Osteoblast (primary cell): ENCODE measurements at places on chromosomes 5 and 9. TPM values are rescaled to one million over a fixed set of nuclear protein-coding genes. Genes with fewer than 3 reads are reported as not detected.

The TLX3 gene
- not detected in 2 replicates for total RNA-seq

The IER5L gene
- 86.1 and 104 TPM in 2 replicates for total RNA-seq

The AJM1 gene
- total RNA-seq = 0.88 and 1.1 TPM in 2 replicates

The AK8 gene
- 0.59 and 1.1 TPM in 2 replicates for total RNA-seq

The PAIP2 gene
- total RNA-seq = 42.4 and 47.8 TPM in 2 replicates

The WDR38 gene
- total RNA-seq = not detected in 2 replicates

The DND1 gene
- 0.59 TPM in 1 of 2 replicates, not detected in the other for total RNA-seq

The RNF183 gene
- not detected in 2 replicates for total RNA-seq

The RNF44 gene
- total RNA-seq = 5.4 and 6.2 TPM in 2 replicates

GRCh38 chr9:127067603-127068220 lies 54.7 kb downstream of the ANGPTL2 start:
- peaks cover 9% of the 10 kb centered on the region for H3K4me1 ChIP-seq
- no peaks in the 10 kb centered on the region for H3K27me3 ChIP-seq
- no peak for DNase-seq
- no peak overlapping the region for H3K27ac ChIP-seq
- no peaks in the 10 kb centered on the region for H3K36me3 ChIP-seq

GRCh38 chr5:92402956-92403702 lies 1020.0 kb upstream of the ARRDC3 start:
- H3K4me1 ChIP-seq = no peaks in the 10 kb centered on the region
- no peak for DNase-seq
- H3K4me3 ChIP-seq = no peak overlapping the region

DNA sequence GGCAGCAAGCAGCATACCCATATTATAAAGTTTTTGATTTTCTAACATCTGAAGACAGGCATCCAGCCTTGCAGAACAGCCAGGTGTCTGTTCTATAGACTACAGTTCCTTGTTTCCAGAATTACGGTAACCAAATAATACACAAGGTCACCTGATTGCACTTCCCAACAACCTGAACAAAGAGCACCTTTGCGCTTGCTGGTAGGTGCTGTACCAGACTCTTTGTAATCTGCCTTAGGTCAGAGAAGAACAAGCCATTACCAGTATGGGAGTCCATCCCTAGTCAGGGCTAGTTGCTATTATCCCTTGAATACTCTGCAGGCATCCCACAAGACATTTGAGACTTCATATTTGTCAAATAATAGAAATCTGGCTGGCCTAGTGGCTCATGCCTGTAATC lies 256.2 kb downstream of the ARRDC3 start:
- H3K27ac ChIP-seq = peak overlapping the region; percentile 3
- H3K4me1 ChIP-seq = peaks cover 28% of the 10 kb centered on the region
- no peaks in the 10 kb centered on the region for H3K27me3 ChIP-seq
- H3K36me3 ChIP-seq = no peaks in the 10 kb centered on the region
- peak; percentile 51 for DNase-seq

DNA sequence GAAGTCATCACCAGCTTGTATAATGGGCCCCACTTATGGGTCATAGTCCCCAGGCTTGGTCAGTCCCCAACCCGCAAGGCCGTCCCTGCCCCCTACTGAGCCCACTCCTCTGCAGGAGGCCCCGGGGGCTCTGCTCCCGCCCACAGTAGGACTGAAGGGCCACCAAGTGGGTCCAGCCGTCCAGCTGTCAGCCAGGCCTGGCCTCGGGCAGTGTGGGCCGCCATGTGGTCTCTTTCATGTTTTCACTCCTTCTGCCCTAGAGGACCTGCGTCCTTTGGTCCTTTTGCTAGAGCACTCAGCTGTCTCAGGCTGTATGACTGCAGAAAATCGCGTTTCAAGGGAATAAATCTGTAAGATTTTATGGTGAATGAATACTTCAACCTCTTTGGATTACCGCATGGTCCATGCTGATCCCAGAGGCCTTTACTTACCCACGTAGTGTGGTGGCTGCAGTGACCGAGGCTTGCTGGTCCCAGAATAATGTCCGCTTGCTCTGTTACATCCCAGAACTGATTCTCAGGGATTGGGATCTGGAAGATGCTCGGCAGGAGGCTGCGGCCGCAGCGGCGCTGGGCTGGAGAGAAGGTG lies 105.7 kb upstream of the FAM120A start:
- H3K27ac ChIP-seq = no peak overlapping the region
- no peaks in the 10 kb centered on the region for H3K36me3 ChIP-seq
- DNase-seq = no peak
- no peaks in the 10 kb centered on the region for H3K4me1 ChIP-seq
- peaks cover 27% of the 10 kb centered on the region for H3K27me3 ChIP-seq
- peak overlapping the region; percentile 55 for H3K4me3 ChIP-seq

GRCh38 chr5:38766151-38766550 lies 79.7 kb upstream of the OSMR start:
- H3K36me3 ChIP-seq = no peaks in the 10 kb centered on the region
- H3K27ac ChIP-seq = no peak overlapping the region
- peaks cover under 1% of the 10 kb centered on the region for H3K27me3 ChIP-seq

DNA sequence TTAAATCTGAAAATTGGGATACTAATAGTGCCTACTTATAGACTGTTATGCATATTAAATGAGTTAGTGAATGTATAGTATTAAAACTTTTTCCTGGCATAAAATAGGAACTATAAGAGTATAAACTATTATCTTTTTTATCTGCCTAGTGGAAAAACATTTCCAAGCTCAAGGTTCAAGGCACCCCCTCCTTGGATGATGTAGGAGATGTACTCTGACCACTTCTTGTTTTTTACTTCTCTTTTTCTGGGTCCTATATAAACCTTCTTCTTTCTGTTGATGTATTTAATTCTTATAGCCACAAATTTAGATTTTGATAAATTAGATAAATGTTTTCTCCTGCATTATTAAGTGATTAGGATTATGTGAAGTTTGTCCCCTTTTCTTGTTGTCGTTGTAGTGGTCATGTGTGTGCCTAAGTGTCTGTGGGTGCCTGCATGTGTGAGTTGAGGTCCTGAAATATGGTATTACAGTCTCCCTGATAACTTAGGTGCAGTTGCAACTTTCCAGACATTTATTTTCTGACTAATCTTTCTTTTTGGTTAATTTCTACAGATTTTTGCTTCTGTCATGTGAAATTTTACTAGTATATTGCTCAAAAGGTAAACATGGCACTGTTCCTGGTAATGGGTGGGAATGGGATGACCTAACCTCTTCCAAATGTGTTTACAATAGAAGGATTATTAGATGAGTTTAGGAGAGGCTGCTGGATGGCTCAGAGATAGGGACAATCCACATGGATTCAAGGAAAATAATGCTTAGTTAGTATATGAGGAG lies 160.8 kb upstream of the CDKN2B start:
- peaks cover 33% of the 10 kb centered on the region for H3K4me1 ChIP-seq
- no peaks in the 10 kb centered on the region for H3K36me3 ChIP-seq
- H3K27ac ChIP-seq = peak overlapping the region; percentile 69
- no peak overlapping the region for H3K4me3 ChIP-seq

DNA sequence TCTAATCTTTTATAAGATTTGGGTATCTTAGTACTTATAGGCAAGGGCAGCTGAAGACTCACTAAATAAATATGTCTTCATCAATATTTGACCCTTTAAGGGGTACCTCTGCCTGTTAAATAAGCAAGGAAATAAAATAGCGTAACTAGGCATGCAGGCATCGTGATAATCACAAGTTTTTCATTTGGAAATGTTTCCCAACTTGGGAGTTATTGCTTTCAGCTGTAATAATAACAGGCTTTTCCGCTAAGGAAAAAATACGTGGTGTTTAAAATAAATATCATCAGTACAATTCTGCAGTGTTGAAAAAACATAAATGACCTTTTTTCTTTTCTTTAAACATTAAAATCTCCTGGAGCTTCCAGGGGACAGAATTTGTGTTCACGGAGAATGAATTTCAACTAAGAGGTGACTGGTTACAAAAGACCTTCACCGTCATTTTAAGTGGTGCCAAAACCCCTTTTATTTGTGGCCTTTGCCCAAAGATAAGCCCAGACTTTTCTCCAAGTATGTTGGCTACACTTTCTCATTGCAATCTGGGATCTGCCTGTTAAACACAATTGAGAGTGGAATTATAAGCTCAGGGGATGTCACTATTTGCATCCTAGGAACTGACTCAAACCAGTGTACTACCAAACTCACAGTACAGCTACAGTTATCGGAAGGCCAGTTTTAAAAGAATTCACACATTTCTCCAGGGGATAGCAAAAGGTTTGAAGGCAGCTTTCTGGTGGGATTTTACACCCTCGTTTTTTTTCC lies 218.6 kb downstream of the FBXL7 start:
- no peak for DNase-seq
- no peak overlapping the region for H3K4me3 ChIP-seq
- no peaks in the 10 kb centered on the region for H3K36me3 ChIP-seq
- H3K4me1 ChIP-seq = peaks cover 6% of the 10 kb centered on the region
- H3K27me3 ChIP-seq = no peaks in the 10 kb centered on the region

DNA sequence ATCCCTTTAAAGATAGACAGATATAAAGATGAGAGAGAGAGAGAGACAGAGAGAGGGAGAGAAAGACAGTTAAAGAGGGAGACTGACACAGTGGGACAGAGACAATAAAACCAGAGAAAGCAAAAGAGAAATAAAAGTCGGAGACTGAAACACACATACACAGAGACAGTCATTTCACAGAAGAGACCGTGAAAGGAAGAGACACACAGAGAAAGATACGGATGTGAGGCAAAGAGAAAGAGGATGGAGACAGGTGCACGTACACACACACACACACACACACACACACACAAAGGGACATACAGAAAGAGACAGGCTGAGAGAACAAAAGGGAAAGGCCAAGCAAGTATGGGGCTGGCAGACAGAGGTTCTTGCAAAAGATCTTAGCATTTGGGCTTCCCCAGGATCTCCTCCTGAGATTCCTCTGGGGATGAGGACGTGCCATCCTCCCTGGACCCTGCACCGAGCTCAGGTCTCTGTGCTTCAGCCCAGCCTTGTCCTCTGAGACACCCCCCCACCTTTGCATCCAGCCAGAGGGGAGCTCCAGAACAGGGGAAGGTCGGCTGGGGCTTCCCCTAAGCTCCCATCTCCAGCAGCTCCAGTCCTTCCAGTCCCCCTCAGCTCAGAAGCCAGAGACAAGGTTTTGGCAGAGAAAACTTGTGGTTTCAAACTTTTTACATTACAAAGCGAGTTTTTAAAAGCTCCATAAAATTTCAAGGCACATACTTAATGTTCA lies 318.4 kb upstream of the PANK3 start:
- H3K4me1 ChIP-seq = no peaks in the 10 kb centered on the region
- H3K27ac ChIP-seq = no peak overlapping the region
- no peak for DNase-seq
- H3K4me3 ChIP-seq = no peak overlapping the region
- no peaks in the 10 kb centered on the region for H3K36me3 ChIP-seq

GRCh38 chr5:168965638-168966037 lies 335.3 kb downstream of the SLIT3 start:
- H3K27ac ChIP-seq = no peak overlapping the region
- no peaks in the 10 kb centered on the region for H3K36me3 ChIP-seq
- no peak overlapping the region for H3K4me3 ChIP-seq
- peaks cover 3% of the 10 kb centered on the region for H3K27me3 ChIP-seq
- no peak for DNase-seq
- no peaks in the 10 kb centered on the region for H3K4me1 ChIP-seq

DNA sequence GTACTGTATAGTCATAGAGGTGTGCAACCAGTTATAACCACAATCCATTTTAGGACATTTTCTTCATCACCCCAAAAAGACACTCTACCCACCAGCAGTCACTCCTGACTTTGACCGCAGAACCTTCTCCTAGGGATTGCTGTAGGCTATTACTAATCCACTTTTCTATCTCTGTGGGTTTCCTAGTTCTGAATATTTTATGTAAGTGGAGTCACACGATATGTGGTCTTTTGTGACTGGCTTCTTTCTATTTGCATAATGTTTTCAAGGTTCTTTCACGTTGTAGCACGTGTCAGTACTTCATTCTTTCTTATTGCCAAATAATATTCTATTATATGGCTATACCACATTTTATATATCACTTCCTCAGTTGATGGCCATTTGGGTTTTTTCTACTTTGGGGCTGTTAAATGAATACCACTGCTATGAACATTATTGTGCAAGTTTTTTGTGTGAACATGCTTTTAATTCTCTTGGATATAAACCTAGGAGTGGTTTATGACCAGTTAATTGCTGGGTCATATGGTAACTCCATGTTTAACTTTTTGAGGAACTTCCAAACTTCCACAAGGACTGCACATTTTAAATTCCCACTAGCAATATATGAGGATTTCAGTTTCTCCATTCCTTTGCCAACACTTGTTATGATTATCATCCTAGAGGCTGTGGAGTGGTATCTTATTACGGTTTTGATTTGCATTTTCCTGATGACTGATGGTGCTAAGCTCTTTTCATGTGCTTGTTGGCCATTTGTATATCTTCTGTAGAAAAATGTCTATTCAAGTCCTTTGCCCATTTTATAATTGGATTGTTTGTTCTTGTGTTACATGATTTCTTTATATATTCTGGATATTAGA lies 37.8 kb downstream of the MRRF start:
- no peaks in the 10 kb centered on the region for H3K27me3 ChIP-seq
- H3K36me3 ChIP-seq = peaks cover 22% of the 10 kb centered on the region
- H3K4me1 ChIP-seq = peaks cover 14% of the 10 kb centered on the region
- H3K27ac ChIP-seq = no peak overlapping the region
- no peak for DNase-seq

DNA sequence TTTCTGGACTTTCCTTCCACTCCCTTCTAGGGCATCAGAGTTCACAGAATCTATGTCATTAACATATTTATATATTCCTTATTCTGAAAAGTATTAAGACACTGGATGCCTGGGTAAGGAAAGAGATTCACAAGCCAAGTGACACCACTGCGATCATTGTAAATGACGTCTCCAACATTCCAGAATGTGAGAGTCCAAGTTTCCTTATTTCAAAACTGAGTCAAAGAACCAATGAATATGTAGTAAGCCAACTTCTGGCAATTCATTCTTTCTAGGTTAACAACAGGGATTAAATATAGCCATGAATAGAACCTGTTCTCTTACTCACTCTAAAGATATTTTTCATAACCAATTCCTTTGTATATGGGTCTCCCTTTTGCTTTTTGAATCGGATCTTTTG lies 18.1 kb downstream of the RAI14 start:
- H3K27me3 ChIP-seq = no peaks in the 10 kb centered on the region
- H3K27ac ChIP-seq = peak overlapping the region; percentile 98
- H3K4me1 ChIP-seq = peaks cover 53% of the 10 kb centered on the region
- peaks cover 32% of the 10 kb centered on the region for H3K36me3 ChIP-seq
- H3K4me3 ChIP-seq = no peak overlapping the region

- DNase-seq = no peak
- H3K27ac ChIP-seq = peak overlapping the region; percentile 0
- H3K4me1 ChIP-seq = peaks cover 18% of the 10 kb centered on the region
- H3K27me3 ChIP-seq = no peaks in the 10 kb centered on the region
- no peak overlapping the region for H3K4me3 ChIP-seq
These were observed 111.2 kb downstream of the EDIL3 start for GRCh38 chr5:84273517-84273883.

- H3K4me3 ChIP-seq = no peak overlapping the region
- H3K27ac ChIP-seq = no peak overlapping the region
- no peaks in the 10 kb centered on the region for H3K36me3 ChIP-seq
- DNase-seq = no peak
- H3K27me3 ChIP-seq = no peaks in the 10 kb centered on the region
- H3K4me1 ChIP-seq = no peaks in the 10 kb centered on the region
These were observed 914.4 kb upstream of the ACO1 start for GRCh38 chr9:31470051-31470450.

GRCh38 chr9:75891771-75892215 lies 1.3 kb downstream of the PCSK5 start:
- peak; percentile 63 for DNase-seq
- H3K4me1 ChIP-seq = peaks cover 18% of the 10 kb centered on the region

- no peaks in the 10 kb centered on the region for H3K36me3 ChIP-seq
- no peak overlapping the region for H3K27ac ChIP-seq
- DNase-seq = peak; percentile 69
- H3K4me3 ChIP-seq = no peak overlapping the region
These were observed 554.8 kb downstream of the BNC2 start for GRCh38 chr9:16315720-16316119.

GRCh38 chr9:13139641-13140171 lies 139.8 kb downstream of the MPDZ start:
- DNase-seq = peak; percentile 43
- no peaks in the 10 kb centered on the region for H3K27me3 ChIP-seq
- H3K4me1 ChIP-seq = peaks cover 24% of the 10 kb centered on the region
